IPS DF 6.9 (cell line): ENCODE measurements at places on chromosomes 2 and 18.
A peak's percentile ranks its signal among the peaks of the same experiment; 100 is the strongest.

GRCh38 chr2:176490061-176490861 is 221.0 kb downstream of the MTX2 start:
- peak; percentile 16 for DNase-seq

- DNase-seq, result no peak
Observed at GRCh38 chr2:55158111-55158814, 73.8 kb downstream of the CLHC1 start.

GRCh38 chr2:62660582-62661262 is 44.8 kb upstream of the EHBP1 start:
- no peak for DNase-seq

DNA sequence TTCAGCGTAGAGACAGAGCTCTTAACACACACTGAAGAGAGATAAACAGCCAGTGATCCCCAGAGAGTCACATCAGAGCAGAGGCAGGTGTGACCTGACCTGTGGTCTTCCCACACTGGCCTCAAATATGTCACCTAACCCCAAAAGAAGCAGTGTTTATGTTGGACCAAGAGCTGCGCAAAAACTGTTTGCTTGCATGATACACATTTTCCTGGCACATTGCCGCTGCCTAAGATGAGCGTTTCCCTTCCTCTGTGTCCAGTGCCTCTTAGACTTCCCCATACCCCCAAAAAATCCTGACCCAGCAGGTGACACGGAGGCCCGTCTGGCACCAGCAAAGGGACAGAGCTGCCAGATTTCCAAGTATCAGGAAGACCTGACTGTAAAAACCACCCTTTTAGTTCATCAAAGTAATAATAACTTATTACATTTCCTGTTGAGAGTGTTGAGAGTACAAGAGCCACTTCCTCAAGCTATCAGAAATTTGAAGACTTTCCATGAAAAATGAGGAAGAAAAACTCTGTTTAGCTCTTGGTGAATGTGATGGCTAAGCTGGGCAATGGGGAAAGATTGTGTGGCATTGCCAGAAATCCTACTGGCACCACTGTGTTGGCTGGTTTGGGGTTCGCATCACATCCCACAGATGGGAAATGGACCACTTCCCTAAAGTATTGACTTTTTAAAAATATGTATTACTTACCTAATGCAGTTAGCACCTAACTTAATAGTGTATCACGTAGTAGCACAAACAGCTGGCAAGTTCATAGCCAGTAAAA is 6.7 kb downstream of the TNFRSF11A start:
- no peak for DNase-seq

GRCh38 chr18:78733762-78734613 is 245.6 kb upstream of the SALL3 start:
- no peak for DNase-seq

DNA sequence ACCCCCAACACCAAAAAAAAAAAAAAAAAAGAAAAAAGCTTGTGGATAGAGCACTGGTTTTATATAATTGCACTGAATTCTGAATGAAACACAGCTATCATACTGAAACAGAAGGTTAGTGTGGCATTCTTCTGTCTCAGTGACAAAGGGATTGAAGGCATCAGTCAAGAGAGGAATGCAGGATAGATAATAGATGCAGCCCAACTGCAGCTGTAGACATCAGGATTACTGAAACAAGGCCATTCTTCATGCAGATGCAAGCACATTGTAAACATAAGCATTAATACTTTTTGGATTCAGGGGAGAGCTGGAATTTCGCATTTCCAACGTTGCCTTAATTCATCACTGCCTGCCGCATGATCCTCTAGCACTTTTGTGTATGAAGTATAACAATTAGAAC is 897.4 kb upstream of the KLHL29 start:
- peak; percentile 5 for DNase-seq
